ENCODE measurements at places on chromosomes 3 and 15.

DNA sequence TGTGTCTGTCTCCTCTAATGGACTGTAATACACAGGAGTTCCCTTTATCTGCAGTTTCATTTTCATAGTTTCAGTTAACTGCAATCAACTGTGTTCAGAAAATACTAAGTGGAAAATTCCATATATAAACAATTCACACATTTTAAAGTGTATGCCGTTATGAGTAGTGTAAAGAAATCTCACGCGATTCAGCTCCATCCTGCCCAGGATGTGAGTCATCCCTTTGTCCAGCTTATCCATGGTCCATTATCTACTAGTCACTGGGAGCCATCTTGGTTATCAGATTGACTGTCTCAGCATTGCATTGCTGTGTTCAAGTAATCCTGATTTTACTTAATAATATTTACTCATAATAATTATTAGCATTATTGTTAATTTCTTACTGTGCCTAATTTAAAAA, 14.5 kb downstream of the ZPLD1 start:
- no peak for DNase-seq

DNA sequence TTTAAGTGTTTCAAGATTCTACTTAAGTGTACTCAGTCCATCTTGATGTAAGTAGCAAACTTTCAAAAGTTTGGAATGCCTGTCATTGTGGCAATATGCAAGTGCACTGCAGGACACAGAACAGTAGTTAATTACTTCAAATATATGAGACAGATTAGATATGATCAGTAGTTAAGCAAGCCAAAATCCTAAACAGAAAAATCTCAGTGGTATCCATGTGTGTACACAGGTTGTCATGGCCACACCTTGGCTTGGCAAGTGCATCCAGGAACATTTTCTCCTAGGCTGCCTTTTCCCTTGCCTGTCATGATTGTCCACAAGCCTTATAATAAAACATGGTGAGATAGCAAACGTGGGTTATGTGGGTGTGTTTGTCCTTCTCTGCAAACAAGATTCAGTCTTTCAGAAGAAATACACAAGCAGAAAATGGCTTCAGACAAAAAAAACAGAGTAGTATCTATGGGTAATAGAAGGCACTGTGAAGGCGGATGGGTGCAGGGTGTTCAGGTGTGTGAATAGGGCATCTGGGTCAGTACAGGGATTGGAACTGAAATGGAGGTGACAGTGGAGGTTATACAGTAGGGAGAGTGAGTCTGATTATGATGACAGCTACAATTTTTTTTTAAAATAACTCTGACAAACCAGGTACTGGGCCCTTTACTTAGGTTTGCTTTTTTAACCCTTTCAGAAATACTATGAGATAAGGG, 229.0 kb upstream of the LRIG1 start:
- no peak for DNase-seq

DNA sequence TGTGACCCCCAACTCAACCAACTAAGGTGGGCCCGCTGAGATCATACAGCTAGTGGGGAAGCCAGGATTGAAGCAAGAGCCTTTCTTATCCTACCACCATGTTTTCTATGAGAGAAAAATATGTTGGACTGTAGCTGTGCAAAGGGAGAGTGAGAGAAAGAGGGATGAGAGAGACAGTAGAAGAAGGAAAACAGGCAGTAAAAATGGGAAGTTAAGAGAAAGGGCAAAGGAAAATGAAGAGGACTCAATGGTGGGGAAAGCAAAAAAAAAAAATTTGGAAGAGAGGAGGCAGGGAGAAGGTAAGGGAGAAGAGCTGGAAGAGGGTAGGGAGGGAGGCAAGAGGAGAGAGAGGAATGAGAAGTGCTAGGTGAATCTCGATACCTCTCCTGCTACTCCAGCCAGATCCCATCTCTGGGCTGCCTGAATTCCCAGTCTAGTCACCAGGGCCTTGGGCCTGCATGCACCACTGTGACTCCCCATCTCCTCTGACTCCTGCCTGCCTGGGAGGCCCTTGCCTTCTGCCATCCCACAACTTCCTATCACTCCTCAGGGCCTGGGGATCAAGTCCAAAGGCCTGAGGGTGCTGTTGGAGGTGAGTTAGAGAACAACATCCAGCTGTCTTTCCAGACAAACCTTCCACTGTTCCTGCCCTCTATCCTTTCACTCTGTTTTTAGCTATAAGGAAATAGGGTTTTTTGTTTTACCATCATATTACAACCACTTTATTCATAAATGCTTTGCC, 15.7 kb downstream of the FAM81A start:
- no peak for DNase-seq

DNA sequence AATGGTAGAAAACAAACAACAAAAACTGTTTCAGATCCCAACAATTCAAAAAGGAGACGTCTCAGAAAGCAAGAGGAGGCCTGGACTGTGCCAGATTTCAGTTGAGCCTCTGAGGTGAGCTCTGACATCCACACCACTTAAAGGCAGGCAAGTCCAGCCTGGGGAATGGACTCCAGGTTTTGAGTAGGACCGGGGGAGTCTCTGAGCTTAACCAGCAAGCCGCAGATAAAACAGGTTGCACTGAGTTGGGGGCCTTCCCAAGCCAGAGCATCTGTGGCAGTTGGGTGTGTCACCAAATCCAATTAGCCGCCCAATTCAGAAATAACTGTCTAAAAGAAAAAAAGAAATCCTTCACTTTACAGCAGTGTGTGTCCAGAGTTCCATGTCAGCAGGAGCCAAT, 54.7 kb downstream of the OXNAD1 start:
- no peak for DNase-seq

GRCh38 chr3:7075117-7075516, 214.2 kb downstream of the GRM7 start:
- DNase-seq: no peak

DNA sequence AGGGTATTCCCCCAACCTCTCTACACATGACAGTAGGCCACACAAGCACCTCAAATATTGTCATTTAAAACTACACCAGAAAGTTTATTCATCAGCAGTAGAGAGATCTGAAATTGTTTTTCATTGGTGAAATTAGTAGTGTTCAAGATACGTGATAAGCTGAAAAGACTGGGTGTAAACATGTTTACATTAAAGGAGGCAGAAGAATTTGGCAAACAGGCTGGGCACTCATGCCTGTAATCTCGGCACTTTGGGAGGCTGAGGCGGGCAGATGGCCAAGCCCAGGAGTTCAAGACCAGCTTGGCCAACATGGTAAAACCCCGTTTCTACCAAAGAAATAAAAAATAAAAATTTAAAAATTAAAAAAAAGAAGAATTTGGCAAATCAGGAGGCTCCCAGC, 255.6 kb downstream of the FOXP1 start:
- DNase-seq: no peak

- no peak for DNase-seq
Observed at GRCh38 chr3:57903124-57903890, 104.9 kb upstream of the FLNB start.

DNA sequence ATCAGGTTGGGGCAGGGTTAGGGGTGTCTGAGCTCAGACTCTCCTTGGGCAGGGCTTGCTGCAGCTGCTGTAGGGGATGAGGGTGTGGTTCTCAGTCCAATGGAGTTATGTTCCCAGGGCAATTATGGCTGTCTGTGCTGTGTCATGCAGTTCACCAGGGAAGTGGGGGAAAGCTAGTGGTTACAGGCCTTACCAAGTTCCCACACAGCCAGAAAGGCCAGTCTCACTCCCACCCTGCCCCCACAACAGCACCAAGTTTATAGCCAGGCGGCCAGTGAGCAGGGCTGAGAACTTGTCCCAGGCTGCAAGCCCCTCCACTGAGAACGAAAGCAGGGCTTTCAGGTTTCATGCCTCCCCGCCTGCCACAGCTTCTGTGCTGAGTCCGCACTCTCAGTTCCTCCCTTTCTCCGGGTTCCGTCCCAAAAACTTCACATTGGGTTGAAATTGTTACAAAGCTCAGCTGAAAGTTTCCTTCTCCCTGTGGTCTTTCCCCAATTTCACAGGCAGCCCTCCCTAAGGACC, 19.6 kb upstream of the CPOX start:
- no peak for DNase-seq

- DNase-seq: no peak
Observed at GRCh38 chr3:157856078-157856939, 249.9 kb downstream of the SHOX2 start.
